ENCODE measurements at places on chromosomes 5 and 9. TPM values are rescaled to one million over a fixed set of nuclear protein-coding genes. Genes with fewer than 3 reads are reported as not detected.

Gene WDR36
- total RNA-seq: 41.9 TPM

DNA sequence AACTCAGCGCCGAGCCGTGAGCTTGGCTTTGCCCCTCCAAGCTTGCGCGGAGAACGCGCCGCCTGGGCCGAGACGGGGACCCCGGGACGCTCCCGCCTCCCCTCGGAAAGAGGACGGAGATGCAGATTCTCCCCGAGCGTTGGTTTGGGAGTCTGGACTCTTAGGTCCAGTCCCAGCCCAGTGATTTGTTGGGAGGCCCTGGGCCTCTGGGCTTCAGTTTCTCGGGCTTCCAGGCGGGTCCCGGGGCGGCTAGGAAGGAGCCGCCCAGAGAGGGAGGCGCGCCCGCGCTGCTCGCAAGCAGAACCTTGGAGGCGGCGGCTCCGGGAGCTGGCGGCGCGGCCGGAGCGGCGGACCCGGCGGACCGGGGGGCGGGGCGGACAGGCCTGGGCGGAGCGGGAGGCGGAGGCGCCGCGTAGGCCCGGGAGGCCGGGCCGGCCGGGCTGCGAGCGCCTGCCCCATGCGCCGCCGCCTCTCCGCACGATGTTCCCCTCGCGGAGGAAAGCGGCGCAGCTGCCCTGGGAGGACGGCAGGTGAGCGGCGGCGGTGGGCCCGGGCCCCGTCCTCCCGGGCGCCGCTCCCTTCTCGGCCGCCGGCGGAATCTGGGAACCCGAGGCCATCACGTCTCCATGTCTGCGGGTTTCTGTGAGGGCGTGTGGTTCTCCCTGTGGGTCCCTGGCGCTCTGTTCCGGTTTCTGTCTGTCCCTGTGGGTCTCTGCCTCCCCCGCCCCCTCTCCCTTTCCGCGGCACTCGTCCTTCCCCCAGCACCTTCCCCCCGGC, at the start of gene B4GALT7:
Gene B4GALT7, plus strand, starts transcription at position 402 of the 777 bp plus-strand sequence. Its CDS starts 79 bp downstream, at position 481.
- peak; percentile 88 for DNase-seq

- no peak for DNase-seq
Observed at GRCh38 chr5:6253281-6253680, 125.1 kb downstream of the MED10 start.

DNA sequence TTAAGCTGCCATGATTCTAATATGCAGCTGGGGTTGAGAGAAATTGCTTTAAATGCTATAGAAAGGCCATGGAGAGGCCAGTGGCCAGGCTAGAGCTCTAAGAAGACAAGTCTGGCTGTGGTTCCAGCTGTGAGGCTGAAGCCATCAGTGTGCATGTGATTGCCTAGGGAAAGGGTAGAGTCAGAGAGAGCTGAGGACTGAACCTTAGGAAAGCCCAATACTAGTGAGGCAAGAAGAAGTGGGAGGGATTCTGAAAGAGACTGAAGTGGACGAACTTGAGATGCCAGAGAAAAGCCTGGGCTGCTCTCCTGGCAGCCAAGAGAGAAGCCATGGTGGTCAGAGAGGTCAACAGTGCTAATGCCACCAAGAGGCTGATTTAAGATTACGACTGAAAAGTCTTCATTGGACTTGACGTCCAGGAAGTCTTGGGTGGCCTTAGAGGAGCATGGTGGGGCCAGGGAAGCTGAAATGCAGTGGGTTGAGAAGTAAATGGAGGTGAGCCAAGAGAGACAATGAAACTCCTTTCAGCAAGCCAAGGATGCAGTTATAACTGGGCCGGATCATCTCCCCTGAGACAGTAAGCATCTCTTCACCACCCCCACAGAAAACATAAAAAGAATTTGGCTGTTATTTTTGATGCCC, 133.2 kb downstream of the TMEM174 start:
- DNase-seq: no peak

DNA sequence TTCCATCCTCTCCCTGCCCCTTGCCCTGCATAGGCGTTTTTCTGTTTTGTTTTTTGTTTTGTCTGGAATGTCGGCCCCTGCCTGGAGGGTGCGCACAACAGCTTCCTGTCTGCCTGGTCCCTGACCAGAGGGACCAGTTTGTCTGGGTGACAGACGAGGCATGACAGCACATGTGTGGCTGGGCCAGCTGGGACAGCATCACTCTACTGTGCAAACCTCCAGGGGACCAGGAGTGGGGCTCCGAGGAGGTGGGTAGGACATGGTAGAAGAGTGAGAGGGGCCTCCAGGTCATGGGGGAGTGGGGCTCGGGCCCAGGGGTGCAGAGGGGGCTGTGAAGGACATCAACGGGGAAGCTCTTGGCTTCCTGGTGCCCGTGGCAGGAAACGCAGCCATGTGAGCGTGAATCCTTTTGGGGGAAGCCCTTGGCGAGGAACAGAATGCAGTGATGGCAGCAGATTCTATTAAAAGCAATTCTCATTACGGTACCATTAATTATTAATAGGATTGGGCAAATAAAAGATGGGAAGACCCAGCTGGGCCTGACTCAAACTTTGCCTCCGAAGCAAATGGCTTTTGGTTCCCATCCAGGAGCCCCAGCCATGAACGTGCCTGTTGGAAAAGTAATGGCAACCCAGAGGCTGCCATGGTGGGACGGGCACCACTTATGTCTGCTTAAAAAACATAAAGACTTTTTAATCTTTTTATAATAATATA, 184.4 kb upstream of the IER5L start:
- peak; percentile 29 for DNase-seq

GRCh38 chr9:13674926-13675637, 395.6 kb upstream of the MPDZ start:
- DNase-seq: no peak

Gene CDH18
- not detected for total RNA-seq

DNA sequence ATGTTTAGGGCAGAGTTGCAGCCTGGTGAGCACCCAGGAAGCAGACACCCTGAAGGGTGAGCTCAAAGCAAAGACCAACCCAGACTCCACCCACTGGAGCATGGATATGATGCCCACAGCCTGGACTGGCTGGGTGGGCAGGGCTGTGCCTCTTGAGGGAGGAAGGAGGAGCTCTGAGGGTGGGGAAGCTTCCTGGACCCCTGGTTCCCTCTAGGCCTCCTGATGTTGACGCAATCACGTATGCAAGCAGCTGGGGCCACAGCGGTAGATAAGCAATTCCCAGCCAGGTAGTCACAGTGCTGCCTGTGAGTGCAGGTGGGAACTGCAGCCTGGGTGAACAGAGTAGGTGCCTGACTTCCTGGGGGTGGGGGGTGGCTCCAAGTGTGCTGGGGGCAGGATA, 271.5 kb downstream of the CDK5RAP2 start:
- no peak for DNase-seq

Gene SCGB3A2
- total RNA-seq: not detected

GRCh38 chr5:115231598-115231997, 31.1 kb downstream of the PGGT1B start:
- no peak for DNase-seq

GRCh38 chr5:171313481-171314206, 4.6 kb downstream of the TLX3 start:
- no peak for DNase-seq

- DNase-seq: peak; percentile 58
Observed at GRCh38 chr5:131163276-131164119, 1.6 kb downstream of the HINT1 start.

- DNase-seq: no peak
Observed at GRCh38 chr5:14810282-14810681, 61.3 kb downstream of the ANKH start.

Gene IL3
- total RNA-seq: not detected

Gene NKD2
- total RNA-seq: 0.22 TPM

GRCh38 chr5:173329491-173330337, 1.5 kb upstream of the STC2 start:
- DNase-seq: no peak

All from OCI-LY7 (cell line).